ENCODE measurements at places on chromosomes 3 and 15.

- no peak for DNase-seq
Observed at GRCh38 chr3:124442463-124442862, 287.8 kb upstream of the UMPS start.

GRCh38 chr15:26901041-26901440 lies 34.2 kb downstream of the GABRA5 start:
- DNase-seq: no peak

- DNase-seq: no peak
Observed at GRCh38 chr15:51869060-51869421, 39.6 kb downstream of the TMOD3 start.

DNA sequence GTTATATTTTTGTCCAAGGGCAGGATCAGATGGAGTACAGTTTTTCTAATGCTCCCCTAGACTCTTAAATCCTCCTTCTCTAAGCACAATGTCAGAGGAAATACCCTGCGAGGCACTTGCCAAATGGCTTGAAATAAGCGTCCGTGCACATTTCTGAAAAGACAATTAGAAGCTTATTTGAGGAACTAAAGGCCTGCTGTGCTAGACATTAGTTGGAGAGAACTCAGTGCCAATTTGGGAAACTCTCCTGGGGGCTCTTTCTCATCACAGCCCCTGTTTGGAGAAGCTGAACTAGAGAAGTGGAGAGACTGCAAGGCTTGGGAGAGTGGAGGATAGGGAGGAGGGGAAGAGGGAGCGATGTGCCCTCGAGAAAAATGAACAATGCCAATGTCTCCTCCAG lies 247.6 kb upstream of the C2CD4B start:
- no peak for DNase-seq

GRCh38 chr3:66819993-66820501 lies 178.1 kb upstream of the KBTBD8 start:
- no peak for DNase-seq

Data from K562 (cell line).